Activated B cell treated with CpG ODN at 0.5 μM for 24 hours (primary cell): ENCODE measurements at places on chromosomes 1 and 21.
A peak's percentile ranks its signal among the peaks of the same experiment; 100 is the strongest.

DNA sequence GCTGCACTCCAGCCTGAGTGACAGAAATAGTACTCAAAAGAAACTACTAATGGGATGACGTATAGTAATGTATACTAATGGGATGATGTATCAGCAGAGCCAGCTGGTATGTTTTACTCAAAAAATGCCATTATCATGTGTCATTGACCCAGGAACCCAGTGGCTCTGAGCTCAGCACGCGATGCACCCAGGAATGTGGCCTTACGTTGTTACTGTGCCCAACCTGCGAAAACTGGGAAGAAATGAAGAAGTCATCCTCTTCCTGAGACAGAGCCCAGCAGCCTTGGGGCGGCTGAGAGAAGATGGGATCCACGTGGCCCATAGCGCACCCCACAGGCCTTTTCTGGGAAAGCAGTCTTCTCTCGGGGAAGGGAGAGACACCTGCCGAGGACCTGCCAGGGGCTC, 8.8 kb downstream of the UBE2J2 start:
- DNase-seq: no peak

- peak; percentile 80 for DNase-seq
These were observed 1.8 kb upstream of the CDKN2C start for GRCh38 chr1:50968158-50968820.

DNA sequence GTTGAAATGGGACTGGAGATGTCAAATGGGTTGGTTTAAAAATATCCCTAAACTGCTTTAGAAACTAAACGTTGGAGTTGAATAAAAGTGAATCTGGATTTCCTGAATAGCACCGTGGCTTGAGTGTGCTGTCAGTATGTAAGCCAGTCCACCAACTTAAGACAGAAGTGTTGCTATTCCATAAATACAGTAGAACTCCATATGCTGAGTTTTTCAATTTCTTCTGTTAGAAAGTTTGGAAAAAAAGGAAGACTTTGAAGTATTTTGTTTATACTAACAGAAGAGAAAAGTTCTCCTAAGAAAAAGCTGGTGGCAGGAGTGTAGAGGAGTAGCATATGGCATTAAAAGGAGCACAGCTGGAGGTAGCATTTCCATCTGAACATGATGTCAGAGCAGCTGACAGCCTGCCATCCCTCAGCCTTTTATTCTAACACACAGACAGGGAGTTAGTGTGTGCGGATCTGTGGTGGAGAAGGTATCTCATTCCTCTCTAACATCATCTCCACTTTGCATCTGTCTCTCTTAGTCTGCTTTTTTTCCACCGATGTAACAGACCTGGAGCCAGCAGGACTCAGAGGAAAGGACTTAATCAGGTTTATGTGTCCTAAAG, at the start of gene ZBTB18:
TSS of gene ZBTB18 (plus strand) at position 449 of the 610 bp plus-strand sequence. CDS start at position 598, 149 bp downstream.
- no peak for DNase-seq

DNA sequence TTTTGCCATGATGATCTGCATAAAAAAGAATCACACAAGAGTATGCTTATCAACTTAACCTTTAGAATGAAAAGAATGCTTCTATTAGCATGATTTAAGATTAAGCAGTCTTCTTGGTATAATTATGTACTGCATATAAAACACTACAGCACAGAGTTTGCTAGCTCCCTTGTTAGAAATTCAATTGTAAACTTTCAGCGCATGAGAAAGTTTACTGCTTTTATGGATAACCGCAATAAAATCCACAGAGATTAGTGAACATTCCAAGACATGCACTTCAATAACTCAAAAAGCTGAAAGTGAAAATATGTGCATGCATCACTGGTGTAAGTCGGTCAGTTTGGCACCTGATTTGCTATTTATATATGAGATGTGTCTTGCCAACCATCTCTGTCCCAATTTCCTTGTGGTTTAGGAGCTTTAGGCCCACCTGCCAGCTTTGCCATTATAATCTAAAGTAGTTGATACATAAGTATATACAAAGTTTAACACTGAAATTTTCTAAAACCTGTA, 16.9 kb downstream of the CCT8 start:
- DNase-seq: no peak

- no peak for DNase-seq
These were observed 8.0 kb upstream of the RLF start for GRCh38 chr1:40153073-40153770.

DNA sequence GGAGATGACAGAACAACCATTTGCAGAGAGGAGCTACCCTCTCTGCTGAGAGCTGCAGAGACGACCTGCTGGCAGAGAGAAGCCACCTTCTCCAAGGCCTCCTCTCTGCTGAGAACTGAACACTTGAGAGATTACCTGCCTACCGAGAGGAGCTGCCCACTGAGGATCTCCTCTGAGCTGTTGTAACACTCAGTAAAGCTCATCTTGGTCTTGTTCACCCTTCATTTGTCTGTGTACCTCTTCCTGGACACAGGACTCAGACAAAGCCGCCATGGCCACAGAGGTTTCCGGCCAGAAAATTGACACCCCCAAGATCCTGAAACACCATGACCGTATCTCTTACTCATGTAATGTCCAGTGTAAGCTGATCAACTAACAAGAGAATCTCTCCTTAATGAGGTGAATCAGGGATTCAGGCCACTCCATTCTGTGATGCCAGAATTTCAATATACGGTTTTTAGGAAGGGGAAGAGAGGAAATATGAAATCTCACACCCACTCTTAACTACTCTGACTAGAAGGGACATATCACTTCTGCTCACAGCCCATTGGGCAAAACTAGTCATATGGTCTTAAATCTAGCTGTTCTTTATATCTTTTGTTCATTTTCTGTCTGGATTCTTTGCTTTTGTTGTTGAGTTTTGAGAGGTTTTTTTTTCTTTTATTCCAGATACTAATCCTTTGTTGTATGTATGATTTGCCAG, 83.8 kb downstream of the RHOU start:
- no peak for DNase-seq

DNA sequence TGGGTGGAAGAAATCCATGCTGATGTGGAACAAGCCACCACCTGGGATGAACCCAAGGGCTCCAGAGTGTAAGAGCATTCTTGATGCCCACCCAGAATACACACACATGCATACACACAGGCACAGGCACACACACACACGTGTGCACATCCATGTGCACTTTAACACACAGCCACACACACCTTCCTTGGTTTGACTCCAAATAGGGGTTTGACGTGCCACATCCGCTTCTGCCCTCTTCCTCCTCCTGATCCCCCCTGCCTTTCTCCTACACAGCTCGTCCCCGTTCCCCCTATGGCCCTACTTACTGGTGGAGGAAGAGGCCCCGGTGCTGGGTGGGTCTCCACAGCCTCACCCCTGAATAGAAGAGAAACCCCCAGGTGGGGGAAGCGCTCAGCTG, 16.0 kb downstream of the SPATA21 start:
- no peak for DNase-seq

- no peak for DNase-seq
These were observed 60.5 kb downstream of the SYT2 start for GRCh38 chr1:202649553-202650392.

DNA sequence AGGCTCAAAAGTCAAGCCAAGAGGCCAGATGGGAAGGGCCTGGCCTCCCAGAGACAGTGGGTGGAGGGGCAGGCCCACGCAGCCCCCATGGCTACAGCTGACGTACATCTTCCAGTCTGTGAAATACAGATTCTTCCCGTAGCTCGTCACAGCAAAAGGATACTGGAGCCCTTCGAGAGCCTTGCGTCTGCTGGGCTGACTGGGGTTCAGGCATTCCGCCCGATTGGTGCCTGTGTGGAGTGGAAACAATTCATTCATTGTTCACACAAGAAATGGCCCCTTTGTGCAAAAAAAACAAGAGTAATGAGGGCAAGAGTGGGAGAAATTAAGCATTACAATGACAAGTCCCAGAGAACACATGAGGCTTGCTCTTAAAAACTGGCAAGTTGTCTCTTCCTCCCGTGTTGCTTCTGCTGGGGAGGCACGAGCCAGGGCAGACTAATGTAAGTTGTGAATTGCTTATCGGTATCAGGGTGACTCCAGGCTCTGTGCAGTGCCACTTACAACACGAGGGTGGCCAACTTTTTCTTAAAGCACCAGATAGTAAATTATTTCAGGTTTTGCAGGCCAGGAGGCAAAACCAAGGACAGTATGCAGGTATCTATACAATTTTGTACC, 85.1 kb downstream of the NID1 start:
- DNase-seq: no peak

DNA sequence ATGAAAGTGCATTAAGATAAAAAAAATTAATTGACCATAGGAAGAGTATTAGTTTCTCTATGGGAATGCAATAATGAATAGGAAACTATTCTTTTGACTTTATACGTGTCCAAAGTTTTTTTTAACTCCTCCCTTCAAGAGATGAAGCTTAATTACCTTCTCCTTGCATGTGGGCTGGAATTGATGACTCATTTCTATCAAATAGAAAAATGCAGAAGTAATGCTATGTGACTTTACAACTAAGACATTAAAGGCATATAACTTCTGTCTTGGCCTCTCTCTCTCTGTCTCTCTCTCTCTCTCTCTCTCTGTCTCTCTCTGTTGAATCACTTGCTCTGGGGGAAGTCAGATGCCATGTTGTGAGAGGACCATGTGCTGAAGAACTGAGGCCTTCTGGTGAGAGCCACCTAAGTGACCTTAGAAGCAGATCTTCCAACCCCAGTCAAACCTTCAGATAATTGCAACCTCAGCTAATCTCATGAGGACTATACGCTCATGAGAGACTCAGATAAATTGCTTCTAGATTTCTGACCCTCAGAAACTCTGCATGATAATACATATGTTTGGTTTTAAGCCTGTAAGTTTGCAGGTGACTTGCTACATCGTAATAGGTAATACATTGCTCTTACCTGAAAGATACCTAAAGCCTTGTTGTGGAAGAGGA, 414.2 kb downstream of the KCNT2 start:
- no peak for DNase-seq

GRCh38 chr1:157217486-157217885, 79.3 kb upstream of the ETV3 start:
- DNase-seq: no peak

- DNase-seq: no peak
These were observed 547.9 kb upstream of the TMPRSS15 start for GRCh38 chr21:18951271-18952038.

- DNase-seq: no peak
These were observed 92.9 kb downstream of the LAMC2 start for GRCh38 chr1:183278739-183279591.

- no peak for DNase-seq
These were observed 13.1 kb downstream of the SLC19A1 start for GRCh38 chr21:45528981-45529784.

DNA sequence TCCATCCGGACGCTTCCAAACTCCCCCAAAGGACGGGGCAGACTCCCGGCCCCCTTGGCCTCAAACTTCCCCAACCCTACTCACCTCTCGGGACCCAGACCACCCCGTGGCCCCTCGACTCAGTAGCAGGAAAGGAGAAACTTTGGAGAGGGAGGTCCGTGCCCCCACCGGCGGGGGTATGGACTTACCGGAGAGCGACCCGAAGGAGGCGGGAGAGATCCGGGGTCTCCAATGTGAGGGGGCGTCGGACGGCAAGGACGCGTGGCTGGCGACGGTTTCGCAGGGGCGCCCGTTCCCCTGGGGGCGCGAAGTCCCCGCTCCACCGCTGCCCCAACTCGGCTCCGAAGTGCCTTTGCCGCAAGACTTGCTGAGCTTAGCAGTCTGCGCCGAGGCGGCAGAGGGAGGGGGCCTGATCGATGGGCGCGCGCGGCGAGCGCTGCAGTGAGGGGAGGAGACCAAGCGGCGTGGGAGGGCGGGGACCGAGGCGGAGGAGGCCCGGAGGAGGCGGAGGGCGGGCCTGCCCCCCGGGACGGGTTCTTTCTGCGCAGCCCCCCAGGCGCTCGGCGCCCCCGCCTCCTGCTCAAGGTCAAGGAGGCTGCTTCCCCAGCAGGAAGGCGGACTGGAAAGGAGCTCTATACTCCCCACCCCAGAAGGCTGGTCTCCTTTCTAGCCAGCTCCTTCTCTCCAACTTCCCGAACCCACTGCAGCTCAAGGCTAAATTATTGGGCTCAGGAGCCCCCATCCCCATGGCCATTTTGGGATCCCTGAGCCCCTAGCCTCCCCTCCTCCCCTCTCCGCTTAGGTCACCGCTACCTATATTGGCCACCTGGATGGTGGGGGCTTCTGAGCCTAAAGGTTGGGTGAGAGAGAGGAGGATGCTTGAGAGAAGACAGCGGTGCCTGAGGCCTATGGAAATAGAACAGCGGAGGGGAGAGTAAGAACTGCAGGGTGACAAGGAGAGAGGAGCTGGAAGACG, at the start of gene SYT2:
TSS of gene SYT2 (minus strand) at position 385 of the 976 bp plus-strand sequence. CDS start 104,682 bp downstream, outside the sequence.
- no peak for DNase-seq

DNA sequence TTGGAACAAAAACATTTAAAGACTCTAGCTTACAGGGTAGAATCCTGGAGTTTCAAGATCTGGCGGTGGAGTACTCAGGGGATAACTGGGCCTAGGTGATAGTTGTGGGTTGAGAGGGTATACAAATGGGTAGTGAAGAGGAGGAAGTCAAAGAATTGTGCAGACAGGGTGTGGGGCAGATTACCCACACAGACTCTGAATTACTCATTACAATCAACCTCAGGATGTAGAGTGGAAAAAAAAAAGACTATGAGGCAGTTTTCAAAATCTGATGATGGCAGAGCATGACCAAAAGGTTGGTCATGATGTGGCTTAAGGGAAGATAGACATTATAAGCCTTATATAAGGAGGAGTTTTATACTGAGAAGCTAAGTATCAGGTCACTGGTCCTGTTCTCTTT, 44.1 kb upstream of the GLIS1 start:
- no peak for DNase-seq
